ENCODE measurements at places on chromosomes 2 and 18.

DNA sequence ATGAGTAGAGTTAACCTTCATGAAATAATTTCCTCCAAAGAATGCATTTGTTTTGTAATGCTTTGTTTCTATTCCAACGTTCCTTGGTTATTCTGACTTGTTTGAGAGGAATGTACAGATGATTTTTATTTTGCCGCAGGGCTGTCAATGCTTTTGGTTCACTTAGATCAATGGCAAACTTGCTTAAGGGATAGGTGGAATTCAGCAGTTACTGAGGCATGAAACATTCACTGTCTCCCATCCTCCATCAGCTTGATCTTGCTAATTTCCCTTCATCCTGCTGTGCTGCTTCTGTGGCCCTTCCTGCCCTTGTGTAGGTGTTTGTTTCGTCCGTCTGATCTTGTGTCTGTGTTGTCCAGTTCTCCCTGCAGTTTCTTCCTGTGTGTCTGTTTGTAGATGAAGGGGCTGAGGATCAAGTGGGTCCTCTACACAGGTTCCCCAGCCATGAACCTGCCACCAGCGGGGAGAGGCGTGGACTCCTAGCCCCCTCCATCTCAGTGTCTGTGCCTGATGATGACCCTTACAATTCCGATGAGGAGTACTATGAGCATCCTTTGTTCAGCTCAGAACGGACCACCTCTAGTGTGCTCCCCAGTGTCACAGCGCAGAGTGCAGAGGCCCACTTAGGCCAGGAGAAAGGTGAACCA is 84.2 kb upstream of the UNC80 start:
- DNase-seq = no peak

DNA sequence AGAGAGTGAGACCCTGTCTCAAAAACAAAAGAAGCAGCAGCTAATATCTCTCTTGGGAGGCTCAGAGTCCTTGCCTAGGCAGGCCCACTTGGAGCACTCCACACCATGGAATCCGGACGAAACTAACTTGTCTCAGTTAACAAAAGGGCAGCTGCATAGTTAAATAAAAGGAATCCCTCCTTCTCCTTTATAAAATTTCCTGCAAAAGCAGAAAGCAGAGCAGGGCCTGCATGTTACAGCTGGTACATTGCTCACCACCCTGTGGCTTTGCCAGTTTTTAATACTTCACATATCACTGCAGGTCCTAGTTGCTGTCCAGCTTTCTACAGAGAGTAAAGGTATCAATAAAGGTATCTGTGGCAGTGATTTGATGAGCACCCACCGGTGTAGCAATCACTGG is 93.6 kb downstream of the ASAP2 start:
- no peak for DNase-seq

DNA sequence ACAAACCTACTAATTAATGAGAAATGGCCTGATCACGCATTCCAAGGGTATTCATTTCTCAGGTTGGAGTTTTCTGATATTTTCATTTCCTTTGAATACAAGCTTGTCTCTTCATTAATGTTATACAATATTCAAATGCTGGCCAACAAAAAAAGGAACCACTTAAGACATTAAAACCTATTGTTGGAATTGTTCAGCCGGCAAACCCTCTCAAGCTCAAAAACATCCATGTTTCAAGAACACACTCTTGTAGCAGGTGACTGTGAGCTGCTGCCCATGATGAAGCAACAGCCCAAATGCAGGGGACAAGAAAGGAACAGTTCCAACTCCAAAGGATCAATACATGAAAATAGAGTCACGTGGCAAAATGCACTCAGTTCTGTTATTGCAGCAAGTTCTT is 454.5 kb downstream of the BCL11A start:
- DNase-seq = no peak

GRCh38 chr2:108565778-108566375 is 31.6 kb downstream of the LIMS1 start:
- DNase-seq = peak; percentile 34

DNA sequence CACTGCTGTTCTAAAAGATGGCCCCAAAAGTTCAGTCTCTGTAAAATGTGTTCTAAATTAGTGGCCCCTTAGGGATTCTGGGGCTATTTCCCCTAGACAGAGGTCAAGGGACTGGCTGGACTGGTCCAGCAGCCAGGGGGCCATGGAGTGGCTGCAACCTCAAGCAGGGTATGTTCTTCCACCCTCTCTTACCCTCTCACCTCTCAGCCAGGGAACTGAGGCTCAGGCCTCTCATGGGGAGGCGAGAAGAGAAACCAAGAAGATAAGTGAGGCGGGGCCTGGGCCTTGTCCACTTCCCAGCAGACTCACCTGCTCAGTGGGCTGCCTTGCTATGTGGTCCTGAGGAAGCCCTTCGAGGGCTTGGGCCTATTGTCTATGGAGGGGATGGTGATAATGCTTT is 339.7 kb downstream of the MYCN start:
- no peak for DNase-seq

DNA sequence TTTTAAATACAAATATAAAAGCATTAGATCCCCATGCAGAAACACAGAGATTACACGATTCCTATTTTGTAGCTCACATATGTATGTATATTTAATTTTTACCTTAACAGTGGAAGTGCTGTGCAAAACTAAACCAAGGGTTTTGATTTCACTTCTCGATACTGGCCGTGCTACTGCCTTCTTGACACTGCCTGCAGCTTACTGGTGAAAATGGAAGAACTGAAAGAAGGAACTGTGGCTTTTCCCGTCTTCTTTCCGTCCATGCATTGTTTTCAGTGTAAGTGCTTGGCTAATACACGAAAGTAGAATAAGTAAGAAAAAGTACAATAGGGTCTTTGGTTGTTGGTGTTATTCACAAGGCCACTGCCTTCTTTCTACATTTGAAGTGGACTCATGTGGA is 129.5 kb downstream of the NDUFA10 start:
- no peak for DNase-seq

GRCh38 chr18:26406324-26406723 is 142.0 kb downstream of the KCTD1 start:
- DNase-seq = no peak

GRCh38 chr2:55430211-55430975 is 10.7 kb upstream of the CCDC88A start:
- DNase-seq = no peak

- DNase-seq = no peak
Observed at GRCh38 chr2:25065768-25066167, 23.9 kb downstream of the EFR3B start.

- no peak for DNase-seq
Observed at GRCh38 chr18:7846335-7846734, 279.2 kb downstream of the PTPRM start.

DNA sequence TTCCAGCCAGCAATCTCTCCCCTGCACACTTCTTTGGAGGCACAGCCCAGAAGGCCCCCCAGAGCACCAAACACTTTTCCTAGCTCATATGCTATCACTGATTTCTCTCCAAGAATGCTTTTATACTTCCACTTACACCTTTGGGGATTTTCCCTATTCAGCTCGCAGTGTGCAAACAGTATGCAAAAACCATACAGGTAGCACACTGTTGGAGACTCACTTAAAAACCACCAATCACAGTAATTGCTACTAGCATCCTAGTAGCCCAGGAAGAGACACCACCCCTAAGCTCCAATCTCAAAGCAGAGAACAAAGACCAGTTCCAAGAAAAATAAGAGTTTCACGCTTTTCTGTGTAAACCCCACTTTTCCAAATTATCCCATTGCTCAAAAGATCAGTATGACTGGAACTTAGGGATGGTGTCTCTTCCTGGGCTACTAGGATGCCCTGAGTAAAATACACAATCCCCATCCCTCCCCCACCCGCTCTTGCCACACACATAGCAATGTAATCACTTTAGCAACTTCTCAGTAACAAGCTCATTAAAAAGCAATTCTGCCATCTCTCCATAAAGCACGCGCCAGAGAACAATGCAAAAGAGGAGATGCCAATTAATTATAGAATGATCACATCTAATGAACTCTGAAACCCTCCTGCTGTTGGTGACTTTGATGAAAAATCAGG is 43.0 kb downstream of the KLF7 start:
- DNase-seq = no peak

- DNase-seq = peak; percentile 55
Observed at GRCh38 chr2:9554921-9555296, 721 bp downstream of the ADAM17 start.

GRCh38 chr2:9697909-9698308 is 67.1 kb upstream of the YWHAQ start:
- DNase-seq = peak; percentile 60

- peak; percentile 54 for DNase-seq
Observed at GRCh38 chr18:61635901-61636528, 256.8 kb downstream of the RNF152 start.

GRCh38 chr2:146312899-146313298 is 1531.9 kb upstream of the ACVR2A start:
- DNase-seq = no peak

DNA sequence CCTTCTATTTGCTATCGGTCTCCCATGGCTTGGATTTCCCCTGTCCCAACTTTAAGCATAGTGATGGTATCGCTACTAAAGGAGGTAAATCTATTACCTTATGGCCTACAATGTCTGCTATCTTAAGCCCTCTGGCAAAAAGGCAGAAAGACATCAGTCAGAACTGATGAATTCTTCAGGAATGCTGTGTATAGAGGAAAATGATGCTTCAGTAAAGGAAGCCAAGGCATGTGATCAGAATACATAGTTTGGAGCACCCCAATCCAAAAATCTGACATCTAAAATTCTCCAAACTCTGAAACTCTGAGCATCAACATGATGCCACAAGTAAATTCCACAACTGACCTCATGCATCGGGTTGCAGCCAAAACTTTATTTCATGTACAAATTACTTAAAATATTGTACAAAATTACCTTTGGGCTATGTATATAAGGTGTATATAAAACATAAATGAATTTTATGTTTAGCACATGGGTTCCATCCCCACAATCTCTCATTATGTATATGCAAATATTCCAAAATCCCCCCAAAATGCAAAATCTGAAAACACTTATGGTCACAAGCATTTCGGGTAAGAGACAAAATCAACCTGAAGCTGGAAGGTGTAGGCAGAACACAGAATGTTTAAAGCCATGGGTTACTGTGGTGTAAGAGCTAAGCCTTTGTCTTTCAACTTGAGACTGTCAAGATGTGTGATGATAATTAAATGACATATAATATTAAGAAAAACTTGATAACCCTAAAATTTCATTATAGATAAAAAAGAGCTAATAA is 66.2 kb downstream of the CUL3 start:
- DNase-seq = no peak

GRCh38 chr2:202278944-202279343 is 13.4 kb downstream of the NOP58 start:
- no peak for DNase-seq

- DNase-seq = no peak
Observed at GRCh38 chr18:76633588-76634269, 138.7 kb upstream of the ZNF516 start.

DNA sequence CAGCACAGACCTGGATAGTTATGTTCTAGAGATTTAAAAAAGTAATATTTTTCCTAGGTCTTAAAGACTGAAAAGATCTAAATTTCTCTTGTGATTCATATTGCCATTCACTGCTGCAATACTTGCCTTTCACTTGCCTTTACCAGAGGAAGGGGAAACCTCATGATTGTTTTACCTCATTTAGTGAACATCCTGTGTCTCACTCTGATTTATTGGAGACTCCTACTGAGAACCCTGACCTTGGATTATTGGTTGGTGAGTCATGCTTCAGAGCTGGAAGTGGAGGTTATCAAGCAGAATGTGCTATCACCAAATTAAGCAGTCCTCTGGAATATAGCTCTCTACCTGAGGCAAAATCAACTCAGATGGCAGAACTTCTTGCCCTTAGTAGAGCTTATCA is 500.5 kb downstream of the TSN start:
- no peak for DNase-seq

DNA sequence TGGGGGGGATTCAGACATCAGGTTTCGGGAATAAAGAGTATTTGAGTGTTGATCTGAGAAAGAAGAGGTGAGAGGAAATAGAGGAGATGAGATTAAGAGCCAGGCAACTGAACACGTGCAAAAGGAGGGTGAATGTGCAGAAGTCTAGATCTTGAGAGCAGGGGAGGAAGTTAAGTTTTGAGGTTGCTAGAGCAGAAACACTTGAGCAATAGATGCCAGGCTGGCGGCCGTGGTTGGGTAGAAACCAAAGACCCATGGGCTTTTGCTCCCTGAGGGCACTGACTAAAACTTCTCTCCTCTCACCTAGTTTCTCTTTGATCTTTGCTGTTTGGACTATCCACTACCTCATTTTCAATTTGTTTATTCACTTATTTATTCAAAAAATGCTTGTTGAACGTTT is 116.0 kb downstream of the CDC42EP3 start:
- peak; percentile 51 for DNase-seq

- DNase-seq = no peak
Observed at GRCh38 chr2:210324458-210324857, 9.5 kb upstream of the MYL1 start.

GRCh38 chr2:11616097-11616687 is 53.8 kb downstream of the NTSR2 start:
- DNase-seq = no peak

- no peak for DNase-seq
Observed at GRCh38 chr2:66455490-66455889, 20.6 kb downstream of the MEIS1 start.

- DNase-seq = no peak
Observed at GRCh38 chr2:112047537-112048235, 7.4 kb upstream of the TMEM87B start.

DNA sequence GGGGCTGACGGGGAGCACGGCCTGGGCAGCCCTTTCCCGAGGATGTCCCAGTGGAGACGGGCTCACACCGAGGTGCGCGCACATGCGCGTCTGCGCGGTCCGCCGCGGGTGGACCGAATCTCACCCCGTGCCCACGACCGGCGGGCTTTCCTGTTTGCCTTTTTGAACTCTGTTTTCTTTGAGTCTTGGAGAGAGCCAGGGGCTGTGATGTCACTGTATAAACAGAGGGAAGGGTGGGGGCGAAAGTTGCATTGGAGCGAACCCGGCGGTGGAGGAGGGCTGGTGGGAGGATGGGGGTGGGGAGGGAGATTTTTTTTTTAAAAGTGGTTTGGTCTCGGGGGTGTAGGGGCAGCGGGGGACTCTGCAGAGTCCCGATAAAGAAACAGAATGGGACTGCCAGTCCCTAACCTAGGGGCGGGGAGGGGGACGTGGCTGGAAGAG is 141.2 kb upstream of the CTAGE1 start:
- DNase-seq = no peak

GRCh38 chr2:230042195-230042594 is 26.5 kb downstream of the SLC16A14 start:
- no peak for DNase-seq

DNA sequence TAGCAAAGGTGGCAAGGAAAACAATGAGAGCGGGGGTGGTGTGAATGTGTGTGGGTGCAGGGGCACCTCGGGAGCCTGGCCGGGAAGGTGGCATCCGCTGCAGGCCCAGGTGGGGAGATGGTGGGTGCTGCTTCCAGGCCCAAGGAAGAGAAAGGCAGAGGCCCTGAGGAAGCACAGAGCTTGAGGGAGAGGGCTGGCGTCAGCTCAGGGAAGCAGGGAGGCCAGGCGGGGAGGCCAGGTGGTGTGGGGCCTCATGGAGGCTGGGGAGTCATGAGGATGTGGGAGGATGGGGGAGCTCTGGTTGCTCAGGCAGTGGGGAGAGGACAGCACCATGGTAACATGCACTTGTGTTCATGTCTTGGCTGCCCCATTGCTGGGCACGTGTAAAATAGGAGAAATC is 43.3 kb downstream of the AGAP1 start:
- DNase-seq = no peak

GRCh38 chr18:8359076-8359475 is 250.2 kb upstream of the RAB12 start:
- DNase-seq = no peak

Data from activated CD4-positive, alpha-beta memory T cell treated with anti-CD3 and anti-CD28 coated beads for 36 hours (primary cell).